T follicular helper cell (primary cell): ENCODE measurements at places on chromosomes 6 and 20.

DNA sequence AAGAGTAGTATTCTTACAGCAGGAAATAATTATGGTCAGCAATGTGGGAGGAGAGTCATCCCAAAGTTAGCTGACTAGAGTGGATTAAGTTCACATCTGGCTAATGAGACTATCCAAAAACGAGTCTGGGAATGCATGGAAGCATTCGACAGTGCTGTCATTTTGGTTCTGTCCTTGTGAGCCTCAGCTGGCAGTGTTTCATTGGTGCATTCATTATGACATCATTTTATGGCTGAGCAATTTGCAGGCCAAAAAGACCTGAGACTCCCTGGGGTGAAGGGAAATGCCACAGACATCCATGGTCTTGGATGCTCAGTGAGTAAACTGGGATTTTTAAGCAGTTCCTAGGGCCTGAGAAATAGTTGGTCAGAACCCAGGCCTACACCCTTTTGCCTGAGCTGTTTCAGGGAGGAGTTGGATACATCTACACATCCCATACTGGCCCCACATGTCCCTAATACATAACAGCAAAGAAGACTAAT is 196.4 kb upstream of the CCN2 start:
- no peak for DNase-seq

DNA sequence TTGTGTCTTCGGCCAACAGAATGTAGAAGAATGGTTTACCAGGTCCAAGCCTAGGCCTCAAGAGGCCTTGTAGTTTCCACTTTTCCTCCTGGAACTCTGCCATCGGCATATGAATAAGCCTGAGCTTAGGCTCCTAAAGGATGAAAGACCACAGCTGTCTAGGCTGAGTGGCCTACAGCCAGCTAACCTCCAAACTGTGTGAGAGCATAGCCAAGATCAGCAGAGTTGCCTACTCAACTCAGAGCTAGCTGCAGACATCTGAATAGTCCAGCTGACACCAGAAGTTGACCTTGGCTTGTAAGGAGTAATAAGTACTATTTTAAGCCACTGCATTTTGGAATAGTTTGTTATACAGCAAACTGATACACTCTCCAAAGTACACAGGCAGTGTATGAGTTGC is 52.6 kb upstream of the SMIM29 start:
- no peak for DNase-seq

DNA sequence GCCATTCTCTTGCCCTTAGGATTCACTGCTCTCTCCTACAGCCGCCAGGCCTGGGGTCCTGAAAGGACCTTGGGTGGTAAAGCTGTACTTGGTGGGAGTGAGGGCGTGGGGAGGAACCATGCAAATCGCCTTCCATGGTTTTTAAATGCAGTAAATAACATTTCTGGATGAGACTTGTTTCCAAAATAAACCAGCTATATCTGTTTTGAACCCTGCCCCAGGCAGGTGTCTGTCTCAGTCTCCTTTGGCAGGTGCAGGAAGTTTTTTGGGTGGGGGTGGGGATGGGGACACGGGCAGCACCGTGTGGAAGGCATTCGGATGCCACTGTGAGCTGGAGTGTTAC is 14.3 kb downstream of the ITPA start:
- no peak for DNase-seq

DNA sequence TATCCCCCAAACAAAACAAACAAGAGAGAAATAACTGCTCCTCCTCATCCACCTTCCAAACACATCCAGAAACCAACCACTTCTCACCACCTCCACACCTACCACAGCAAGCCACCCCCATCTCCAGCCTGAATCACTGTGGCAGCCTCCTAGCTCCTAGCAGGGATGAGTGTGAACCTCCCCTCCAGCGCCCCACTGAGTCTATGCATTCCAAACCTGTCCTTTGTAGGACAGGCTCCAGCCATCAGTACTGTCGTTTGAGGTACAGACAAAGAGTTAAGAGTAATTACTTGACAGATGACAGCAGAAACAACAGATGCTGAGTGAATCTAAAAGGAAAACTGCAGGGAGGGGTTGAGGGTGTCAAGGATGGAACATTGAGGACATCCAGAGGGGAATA is 2.4 kb downstream of the METTL24 start:
- no peak for DNase-seq

- no peak for DNase-seq
Observed at GRCh38 chr20:49563015-49563980, 4.6 kb downstream of the PTGIS start.

DNA sequence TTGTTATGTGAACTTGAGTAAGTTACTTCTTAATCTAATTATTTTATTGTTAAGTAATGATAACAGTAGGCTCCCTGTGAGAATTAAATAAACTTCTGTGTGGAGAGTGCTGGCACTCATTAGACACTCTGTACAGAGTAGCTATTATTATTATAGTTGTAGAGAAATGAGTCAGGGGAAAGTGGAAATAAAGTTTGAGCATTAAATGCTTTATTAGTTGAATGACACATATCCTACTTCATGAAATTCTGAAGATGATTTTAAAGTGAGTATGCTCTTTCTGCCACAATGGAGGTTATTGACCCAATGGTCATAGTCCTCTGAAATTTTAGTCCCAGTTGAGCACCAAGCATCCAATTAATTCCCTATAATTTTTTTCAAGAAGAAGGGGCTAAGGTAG is 5.9 kb downstream of the ECI2 start:
- DNase-seq, result no peak

DNA sequence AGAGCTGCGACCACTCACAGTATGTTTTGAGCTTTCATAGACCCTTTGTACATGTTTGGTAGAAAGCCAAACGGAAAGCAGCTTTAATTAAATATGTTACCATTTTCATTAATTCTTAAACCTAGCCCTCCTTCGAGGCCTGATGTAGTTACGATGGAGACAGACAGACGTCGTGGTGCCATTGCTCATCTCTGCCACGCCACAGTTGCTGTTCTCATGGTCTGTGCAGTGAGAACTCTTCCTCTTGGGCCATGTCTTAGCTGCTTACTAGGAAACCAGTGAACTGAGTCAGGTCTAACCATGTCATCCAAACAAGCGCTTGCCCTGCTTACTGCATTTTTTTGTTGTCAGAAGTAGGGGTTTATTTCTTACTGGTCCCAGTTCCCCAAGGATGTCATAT is 62.8 kb downstream of the SNX9 start:
- DNase-seq, result no peak

DNA sequence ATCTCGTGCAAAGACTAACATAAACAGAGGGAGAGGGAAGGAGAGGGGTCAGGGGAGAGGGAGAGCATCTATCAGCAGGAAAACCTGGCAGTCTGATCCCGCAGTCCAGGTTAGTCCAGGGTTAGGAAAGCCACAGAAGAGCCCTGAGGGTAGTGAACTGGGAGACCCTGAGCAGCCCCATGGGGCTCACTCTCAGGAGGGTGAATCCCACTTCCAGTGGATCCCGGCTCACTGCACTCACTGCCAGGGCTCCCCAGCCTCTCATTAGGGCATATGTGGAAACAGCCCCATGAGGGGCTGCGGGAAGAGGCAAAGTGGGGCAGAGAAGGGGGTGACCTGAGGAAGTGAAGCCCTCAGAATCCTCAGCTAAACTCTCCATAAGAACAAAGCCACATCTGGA is 329.9 kb downstream of the UBE3D start:
- DNase-seq, result no peak

GRCh38 chr6:89895276-89895874 is 1.1 kb downstream of the GJA10 start:
- DNase-seq, result no peak

DNA sequence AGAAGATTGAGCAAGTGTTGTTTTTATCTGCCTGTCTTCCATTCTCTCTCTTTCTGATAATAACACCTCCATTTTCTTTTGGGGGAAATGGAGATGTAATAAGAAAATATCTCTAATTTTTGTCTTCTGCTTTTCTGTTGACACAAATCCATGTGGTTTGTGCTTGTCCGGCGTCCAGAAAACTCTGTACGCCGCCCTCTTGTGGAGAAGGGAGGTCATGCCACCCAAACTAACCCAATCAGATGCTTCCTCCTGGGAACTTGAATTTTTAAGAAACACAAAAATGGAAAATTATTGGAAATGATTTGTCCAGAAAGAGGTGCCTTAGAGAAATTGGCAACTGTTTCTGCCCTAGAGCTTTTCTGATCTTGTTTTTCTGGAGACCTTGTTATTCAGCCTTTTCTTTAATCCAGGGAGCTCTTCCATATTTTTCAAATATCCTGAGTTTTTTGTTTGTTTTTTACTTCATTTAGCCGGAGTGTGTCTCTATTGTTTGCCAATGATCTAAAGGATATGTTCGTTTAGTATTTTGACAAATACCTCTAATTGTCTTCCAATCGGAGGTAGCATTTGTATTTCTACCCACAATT is 17.8 kb upstream of the FNDC1 start:
- no peak for DNase-seq

DNA sequence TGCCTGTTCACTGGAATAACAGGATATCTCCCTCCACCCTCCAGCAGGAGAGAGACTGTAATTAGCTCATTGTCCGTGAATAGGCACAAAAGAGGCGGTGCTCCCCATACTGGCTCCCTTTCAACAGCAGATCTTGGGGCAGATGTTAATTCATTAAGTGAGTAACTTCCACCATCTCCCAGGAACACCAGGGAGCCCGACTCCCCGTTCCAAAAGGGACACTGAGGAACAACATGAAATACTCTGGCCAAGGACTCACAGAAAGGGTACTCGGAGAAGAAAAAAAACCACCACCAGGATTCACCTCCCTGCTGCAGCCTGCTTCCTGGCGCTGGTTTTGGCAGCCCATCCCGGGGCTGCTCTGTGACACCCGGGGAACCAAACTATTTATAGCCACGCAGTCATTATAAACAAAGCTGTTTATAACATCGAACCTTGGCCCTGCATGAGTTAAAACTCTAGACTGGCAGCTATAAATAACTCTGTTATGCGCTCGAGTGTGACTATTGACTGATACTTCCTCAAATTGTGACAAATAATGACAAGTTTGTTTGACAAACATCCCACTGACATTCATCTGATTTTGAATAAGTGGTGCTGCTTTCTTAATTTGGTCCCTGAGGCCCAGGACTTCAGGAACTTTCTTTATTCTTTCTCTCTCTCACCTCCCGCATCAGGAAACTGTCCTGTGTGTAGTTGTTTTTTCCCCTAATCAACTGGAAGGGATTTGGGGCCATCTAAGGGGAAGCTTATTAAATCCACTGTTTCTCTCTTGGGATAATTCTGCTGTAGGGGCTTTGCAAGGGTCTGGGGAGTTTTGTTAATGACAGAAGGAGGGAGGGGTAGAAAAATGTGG is 521.6 kb downstream of the CD83 start:
- no peak for DNase-seq

- no peak for DNase-seq
Observed at GRCh38 chr20:19860737-19861136, 102.7 kb downstream of the RIN2 start.

GRCh38 chr20:57619051-57619831 is 985 bp downstream of the ZBP1 start:
- DNase-seq, result peak; percentile 36

DNA sequence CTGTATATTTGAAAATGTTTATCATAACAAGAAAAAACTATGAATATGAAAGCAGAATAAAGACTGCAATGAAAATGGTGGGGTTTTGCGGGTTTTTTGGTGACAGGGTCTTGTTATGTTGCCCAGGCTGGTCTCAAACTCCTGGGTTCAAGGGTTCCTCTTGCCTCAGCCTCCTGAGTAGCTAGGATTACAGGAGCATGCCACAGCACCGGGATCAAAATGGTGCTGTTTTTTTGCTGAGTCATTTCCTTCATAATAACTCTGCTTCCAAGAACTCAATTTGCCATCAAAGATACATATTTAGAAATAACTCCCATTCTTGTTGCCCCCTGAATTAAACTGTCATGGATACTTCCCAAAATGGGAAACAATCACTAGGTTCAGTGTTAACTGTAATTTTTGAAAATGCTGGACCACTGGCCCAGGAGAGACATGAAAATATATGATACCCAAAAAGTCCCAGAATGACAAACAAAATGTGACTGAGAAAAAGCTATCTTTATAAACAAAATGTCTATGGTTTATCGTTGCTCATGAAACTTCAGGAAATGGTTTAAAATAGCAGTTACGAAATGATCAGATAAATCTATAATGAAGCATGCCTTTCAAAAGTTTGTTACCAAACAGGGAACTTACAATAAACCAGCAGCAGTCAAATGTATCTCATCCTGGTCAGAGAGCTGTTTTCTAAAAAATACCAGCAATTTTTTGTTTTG is 32.2 kb downstream of the ILRUN start:
- DNase-seq, result no peak

- no peak for DNase-seq
Observed at GRCh38 chr6:13769034-13769654, 45.2 kb downstream of the MCUR1 start.

DNA sequence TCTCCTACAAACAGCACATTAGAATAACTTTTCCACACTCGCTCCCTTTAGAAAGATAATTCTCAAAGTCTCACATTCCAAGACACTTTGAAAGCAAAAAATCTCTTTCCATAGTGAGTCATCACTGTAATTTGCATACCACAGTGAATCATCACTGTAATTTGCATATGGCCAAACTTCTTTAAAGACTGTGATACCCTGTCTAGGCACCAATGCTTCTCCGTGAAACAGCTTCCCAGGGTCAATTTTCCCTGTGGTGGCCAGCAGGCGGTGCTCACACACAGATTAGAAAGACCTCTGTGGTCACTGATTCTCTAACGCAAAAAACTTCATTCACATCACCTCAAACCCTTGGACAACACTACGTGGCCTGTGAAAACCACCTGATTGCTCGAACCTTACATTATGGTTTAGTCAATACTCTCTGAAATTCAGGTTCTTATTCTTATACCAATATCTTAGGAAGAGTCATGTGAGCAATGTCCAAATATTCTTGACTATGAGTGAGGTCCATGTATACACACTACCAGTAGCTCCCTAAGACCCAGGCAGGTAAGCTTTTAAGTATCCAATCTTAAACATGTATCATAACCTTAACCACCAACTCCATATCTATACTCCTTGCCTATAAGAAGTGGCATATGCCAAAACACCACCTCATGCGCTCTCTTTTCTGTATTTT is 78.5 kb upstream of the PHACTR1 start:
- DNase-seq, result no peak

DNA sequence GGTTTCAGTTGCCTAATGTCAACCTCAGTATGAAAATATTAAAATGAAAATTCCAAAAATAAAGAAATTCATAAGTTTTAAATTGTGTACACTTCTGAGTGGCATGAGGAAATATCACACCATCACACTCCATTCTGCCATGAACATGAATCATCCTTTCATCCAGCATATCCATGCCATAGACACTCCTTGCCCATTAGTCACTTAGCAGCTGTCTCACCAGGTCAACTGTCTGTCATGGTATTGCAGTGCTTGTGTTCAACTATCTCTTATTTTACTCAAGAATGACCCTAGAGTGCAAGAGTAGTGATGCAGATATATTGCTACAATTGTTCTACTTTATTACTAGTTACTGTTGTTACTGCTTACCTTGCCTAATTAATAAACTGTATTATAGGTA is 712.4 kb downstream of the EPHA7 start:
- no peak for DNase-seq

DNA sequence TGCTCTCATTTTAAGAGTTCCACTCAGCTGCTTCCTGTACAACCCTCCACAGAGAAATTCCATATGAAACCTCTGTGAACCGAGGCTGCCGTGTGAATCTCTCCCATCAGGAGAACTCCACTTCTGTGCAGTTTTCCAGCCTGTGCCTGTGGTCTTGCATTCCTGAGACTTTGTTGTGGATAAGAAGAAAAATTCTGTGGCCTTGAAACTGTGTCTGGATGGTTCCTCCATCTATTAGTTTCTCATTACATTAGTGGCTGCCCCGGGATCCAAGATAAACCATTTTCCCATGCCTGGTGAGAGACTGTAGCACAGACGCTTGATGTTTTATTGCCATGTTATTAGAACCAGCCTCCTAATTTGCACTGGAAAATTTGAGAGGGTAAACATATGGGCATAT is 40.8 kb upstream of the TIAM2 start:
- no peak for DNase-seq
